Stimulated activated CD4-positive, alpha-beta T cell treated with anti-CD3 and anti-CD28 coated beads, Interleukin-1b, Interleukin-23, amount 100 ng/mL, for 1 hour (primary cell): ENCODE measurements at places on chromosomes 7 and 10.

- no peak for DNase-seq
Observed at GRCh38 chr7:44408596-44408995, 81.9 kb downstream of the NUDCD3 start.

GRCh38 chr10:110461088-110461487 lies 36.6 kb upstream of the DUSP5 start:
- no peak for DNase-seq

DNA sequence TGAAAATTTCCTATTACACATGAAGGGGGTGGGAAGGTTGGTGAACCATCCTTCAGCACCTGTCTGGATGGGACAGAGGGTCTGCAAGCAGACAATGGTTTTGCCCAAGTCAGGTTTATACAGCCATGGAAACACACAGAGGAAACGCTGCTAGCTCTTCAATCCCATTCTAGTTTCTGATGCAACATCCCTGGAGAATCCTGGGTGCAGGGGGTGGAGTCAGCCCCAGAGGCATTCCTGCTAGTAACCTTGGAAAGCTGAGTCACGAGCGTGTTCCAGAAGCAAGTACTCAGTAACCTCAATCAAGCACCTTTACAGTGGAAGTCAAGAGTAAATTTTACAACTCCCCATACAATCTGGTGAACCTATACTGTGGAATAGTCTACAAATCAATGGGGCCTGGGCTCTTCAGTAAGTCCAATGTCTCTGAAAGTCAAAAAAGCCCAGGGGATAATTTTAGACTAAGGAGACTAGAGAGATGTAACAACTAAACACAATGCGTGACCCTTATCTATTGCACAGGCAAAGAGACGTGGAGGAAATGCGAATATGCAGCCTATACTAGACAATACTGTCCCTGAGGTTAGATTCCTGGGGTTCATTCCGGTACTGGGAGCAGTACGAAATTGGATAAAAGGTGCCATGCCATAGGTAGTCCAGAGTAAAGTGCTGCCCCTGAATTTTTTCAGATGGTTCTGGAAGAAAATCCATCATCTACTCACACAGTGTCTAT lies 95.4 kb downstream of the ZRANB1 start:
- DNase-seq, result no peak

- no peak for DNase-seq
Observed at GRCh38 chr7:31109751-31110150, 57.6 kb downstream of the ADCYAP1R1 start.

DNA sequence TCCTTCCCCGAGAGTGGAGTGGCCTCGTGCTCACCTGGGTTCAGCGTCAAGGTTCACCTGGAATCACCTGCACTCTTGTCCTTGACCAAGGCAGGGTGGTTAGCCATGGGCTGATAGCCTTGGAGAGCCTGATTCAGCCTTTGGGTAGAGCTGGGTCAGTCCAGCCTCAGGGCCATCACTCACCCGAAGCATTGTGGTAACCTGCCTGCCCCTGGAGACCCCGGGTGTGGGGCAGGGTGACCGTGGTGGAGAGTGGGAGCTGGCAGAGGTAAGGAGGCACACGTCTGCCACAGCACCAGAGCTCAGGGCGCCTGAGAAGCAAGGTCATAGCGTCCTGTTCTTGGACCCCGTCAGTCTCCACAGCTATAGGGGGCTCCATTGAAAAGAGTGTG lies 27.8 kb upstream of the WDFY4 start:
- no peak for DNase-seq

- DNase-seq, result no peak
Observed at GRCh38 chr7:16564909-16565426, 38.3 kb downstream of the LRRC72 start.

DNA sequence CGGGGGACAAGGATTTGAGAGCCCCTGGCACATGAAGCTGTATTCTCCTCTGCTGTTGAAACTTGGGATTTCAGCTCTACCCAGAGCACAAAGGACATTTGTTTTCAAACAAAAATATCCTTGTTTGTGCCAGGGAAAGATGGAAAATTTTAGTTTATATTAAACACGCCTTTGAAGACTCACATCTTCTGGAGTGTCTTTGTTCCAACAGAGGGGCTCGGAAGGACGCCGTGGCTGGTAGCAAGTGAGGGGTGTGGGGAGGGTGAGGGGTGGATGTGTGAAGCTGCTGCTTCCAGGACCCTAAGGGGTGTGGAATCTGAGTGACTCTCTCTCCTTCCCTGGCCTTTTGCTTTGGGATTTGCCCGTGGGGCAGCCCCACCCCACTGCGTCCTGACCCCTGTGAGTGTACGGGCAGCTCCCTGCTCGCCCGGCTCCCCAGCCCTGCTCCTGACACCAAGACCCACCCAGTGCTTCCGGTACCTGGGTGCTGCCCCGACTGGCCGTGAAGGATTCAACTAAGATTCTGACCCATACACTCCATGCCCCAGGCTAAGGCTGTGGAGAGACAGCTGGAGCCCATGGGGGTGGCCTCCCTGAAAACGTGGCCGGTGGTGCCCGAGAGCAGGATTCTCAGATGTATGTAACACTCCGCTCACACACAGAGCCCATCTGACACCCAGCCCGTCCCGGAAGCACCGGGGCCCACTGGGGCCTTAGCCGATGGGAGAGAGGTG lies 59.6 kb downstream of the ZRANB1 start:
- no peak for DNase-seq

DNA sequence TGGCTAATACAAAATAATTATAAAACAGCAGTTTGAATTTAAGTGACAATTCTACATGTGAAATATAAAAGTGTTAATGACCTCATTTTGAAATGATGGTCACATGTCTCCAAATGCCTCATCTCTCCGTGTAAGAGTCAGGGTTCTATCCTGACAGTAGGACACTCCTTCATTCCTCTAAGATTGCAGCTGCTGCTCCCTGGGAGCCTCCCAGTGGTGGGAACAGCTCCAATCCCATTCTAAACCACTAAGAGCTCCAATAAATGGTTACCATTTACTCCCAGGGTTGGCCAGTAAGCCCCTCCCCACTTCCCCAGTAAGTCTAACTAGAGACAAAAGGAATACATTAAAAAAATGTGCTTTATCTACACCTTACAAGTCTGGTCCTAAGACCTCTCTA lies 344.6 kb upstream of the AOAH start:
- no peak for DNase-seq

GRCh38 chr10:129715805-129716204 lies 248.3 kb downstream of the EBF3 start:
- no peak for DNase-seq

DNA sequence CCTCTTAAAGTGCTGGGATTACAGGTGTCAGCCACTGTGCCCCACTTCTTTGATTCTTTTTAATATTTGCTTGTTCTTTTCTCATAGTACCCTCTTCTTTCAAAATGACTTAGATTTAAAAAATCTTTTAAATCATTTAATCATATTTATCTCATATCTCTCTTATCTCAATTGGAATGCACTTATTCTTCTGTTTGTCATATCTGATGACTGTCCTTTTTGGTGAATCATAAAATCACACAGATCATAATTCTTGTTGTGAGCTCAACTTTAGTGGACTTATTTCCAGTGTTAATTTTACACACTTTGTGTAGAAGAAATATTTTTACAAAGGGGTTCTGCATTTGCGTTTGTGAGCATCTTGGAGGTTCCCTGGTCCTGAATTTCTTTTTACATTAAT lies 220.3 kb upstream of the SLC26A5 start:
- no peak for DNase-seq

DNA sequence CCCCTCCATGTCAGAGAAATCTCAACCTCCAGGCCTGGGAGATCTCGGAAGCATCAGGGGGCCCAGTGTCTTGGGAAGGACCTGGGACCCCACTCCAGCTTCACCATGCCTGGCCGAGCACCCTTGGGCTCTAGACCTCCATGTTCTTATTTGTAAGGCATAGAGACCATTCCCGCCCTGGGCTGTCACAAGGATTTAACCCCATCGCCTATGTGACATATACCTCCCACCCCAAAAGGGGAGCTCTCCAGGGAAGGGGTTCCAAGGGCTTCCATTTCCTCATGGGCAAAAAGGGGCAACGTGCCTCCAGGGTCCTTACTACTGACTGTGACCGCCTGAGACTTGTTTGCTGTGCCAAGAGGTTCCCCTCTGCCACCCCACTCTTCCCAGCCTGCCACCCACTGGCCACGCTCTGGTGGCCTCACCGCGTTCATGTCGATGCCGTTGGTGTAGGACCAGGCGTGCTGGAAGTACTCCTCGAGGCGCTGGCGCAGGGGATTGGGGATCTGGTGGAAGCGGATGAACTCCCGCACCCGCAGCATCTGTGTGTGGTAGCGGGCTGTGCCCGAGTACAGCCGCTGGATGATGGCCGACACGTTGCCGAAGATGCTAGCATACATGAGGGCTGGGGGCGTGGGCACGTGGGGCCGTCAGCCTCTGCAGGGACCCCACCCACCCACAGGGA lies 27.5 kb downstream of the KCNH2 start:
- DNase-seq, result no peak

DNA sequence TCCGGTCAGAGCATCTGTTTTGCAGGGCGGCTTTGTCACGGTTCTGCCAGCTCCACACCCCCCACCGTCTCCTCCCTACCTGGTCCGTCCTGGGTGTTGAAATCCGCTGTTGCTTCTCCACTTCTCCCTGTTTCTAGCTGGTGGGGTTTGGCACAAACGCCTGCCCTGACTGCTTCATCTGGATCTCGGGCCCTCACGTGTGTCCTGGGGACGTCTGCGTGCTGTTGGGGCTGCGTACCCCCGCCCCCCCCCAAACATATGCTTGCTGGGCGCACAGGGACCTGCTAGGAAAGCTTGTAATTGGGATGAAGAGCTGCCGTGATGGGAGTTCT lies 11.3 kb downstream of the AMZ1 start:
- no peak for DNase-seq

DNA sequence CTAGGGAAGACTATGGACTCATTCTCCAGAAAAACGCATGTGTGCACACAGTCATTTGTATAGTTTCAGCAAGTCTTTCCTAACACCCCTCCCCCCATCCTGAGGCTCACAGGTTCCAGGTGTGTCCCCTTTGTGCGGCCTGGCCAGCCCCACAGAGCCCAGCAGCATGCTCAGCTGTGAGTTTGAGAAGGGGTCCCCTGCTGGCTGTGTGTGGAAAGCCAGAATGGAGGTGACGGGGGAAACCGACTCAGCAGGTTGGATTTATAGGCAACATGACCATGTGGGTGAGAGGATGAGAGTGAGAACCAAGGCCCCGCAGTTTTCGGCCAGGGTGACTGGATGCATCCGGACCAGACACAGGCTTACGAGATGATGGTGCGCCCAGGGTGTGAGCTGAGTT lies 9.9 kb downstream of the PTPRE start:
- no peak for DNase-seq
